ENCODE measurements at places on chromosomes 12 and 14. TPM values are rescaled to one million over a fixed set of nuclear protein-coding genes. Genes with fewer than 3 reads are reported as not detected.

GRCh38 chr12:119956047-119956446 lies 33.0 kb upstream of the BICDL1 start:
- DNase-seq, result no peak

GRCh38 chr14:80522936-80523335 lies 311.6 kb upstream of the DIO2 start:
- DNase-seq, result no peak

TAS2R30 gene
- total RNA-seq, result 2.3 TPM

OR4L1 gene
- not detected for total RNA-seq

DNA sequence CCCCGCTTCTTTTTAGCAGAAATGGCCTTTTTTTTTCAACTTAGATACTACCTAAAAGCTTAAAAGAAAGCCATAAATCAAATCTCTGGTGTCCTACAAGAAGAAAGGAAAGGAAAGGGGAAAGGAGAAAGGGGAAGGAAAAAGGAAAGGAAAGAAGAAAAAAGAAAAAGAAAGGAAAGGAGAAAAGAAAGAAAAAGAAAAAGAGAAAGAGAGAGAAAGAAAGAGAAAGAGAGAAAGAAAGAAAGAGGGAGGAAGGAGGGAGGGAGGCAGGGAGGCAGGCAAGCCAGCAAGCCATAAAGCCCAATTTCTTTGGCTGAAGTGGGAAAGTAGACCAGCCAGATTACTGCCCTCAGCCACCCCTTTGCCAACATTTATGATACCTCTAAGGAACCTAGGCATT lies 32.5 kb upstream of the SLC6A13 start:
- no peak for DNase-seq

OTOGL gene
- 0.27 TPM for total RNA-seq

Measured in type B pancreatic cell (in vitro differentiated cells).